ENCODE measurements at places on chromosomes 5 and 9.

DNA sequence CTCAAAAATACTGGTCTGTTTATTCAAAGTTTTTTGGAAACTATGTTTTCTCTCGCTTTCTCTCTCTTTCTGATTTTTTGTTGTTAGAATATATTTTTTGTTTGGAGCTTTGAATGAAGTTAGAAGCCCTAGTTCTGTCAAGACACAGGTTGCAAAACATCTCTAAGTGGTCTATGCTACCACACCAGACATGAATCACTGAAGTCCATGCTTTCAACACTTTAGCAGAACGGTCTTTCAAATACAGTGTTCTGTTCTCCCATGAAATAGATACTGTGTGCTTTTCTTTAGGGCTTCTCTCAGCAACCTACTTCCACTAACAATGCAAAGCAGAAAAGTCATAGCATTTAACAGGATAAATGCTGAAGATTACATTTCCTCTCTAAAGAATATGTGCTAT lies 392.5 kb downstream of the TMEM167A start:
- no peak for DNase-seq

GRCh38 chr9:116060631-116061030 lies 93.0 kb upstream of the PAPPA start:
- DNase-seq = no peak

DNA sequence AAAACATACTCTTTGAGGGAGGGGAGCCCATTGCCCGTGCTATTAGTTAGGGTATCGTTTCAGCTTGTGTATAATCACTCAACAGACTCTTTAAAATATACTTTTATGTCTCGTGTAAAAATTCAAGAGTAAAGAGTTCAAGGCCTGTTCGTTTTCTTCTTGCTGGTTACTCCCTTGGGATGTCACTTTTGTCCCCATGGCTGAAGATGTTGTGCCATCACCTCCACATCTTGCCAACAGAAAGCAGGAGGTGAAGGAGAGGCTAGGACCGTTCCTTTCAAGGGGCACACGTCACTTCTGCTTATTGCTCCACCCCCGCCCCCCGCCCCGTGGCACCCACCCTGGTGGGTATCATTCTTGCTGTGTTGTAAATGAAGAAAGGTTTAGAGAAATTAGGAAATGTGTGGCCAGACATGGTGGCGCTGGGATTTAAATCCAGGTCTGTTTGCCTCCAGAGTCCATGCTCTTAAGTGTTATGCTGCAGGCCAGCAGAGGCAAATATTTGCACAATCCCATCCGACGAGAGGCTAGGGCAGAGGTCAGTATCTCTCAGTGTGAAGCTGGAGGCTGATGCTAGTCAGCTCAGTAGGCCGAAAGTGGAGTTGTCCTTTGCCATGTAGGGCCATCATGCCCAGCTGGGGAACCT lies 3.0 kb downstream of the MLANA start:
- no peak for DNase-seq

DNA sequence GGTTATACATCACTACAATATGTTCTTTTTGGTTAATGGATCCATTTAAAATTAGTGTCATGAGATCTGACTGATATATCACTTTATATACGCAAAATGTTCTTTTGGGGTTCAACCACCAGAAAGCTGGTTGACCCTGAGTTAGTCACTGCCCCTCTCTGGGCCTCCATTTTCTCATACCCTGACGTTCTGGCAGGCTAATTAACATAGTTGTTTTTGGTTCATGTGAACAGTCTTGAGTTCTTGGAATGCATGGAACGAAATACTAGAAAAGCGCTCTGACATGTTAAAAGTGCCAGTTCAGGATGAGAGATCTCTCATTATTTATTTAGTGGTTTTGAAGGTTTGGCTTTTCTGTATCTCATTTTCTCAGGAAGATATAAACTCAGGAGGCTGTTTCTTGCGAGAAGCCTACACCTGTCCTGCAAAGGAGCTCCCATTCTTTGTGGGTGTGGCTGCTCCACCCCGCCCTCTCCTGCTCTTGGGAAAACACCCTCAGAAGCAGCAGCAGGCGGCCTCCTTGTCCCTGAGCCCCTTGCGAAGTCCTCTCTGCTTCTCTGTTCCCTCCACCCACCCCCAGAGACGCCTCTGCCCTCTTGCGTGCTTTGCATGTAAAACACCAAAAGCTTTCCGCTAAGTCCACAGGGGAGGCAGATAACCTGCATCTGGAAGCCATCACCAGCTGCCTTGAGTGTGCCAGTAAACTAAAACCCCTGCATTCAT lies 302.4 kb upstream of the PANK3 start:
- DNase-seq = no peak

DNA sequence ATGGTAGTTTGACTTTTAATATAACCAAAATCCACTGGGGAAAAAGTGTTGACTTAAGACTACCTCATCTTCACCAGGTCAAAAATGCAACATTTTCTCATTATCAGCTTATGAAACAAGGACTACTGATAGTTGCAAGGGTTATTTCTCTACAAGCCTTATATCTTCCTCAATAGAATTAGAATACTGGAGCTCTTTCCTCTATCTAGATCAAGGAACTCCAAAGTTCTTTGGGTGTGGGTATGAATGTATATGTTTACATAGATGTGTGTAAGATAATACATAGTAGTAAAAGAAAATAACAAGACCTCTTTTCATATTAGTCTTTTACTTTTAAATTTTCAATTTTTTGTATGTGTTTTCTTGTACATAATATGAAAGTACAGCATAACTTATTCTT lies 244.5 kb downstream of the MLLT3 start:
- no peak for DNase-seq

GRCh38 chr9:135104761-135105160 lies 17.3 kb downstream of the OLFM1 start:
- DNase-seq = no peak

DNA sequence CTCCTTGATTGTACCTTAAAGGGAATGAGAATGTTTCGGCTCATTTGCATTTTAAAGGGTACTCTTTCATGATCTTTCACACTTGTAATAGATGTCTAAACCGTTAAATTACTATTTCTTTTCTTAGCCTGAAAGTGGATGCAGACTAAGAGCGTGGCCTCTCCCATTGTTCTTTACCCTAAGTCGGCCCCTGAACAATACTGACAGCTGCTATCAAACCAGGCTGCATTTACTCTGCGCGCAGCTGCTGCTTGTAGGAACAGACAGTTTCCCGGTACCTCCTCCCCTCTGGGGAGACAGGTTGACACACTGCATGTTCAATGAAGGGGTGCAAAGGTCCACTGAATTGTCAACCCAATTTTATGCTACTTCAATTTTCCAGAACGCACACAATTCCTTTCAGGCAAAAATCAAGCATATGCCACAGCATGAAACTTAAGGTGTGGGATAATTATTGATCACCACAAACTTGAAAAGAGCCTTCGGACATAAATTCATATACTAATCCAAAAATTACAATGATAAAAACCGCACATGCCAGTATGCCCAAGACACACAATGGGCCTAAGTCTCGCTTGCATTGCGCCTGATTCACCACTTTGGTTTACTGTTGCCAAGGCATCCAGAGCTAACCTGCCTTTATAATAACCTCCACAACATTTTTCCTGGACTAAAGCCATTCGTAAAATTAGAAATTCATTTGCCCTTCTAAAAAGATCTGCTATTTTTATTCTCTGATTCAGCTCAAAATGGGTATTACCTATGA lies 39.7 kb downstream of the TLE1 start:
- no peak for DNase-seq

- no peak for DNase-seq
Observed at GRCh38 chr5:173328844-173329490, 753 bp upstream of the STC2 start.

DNA sequence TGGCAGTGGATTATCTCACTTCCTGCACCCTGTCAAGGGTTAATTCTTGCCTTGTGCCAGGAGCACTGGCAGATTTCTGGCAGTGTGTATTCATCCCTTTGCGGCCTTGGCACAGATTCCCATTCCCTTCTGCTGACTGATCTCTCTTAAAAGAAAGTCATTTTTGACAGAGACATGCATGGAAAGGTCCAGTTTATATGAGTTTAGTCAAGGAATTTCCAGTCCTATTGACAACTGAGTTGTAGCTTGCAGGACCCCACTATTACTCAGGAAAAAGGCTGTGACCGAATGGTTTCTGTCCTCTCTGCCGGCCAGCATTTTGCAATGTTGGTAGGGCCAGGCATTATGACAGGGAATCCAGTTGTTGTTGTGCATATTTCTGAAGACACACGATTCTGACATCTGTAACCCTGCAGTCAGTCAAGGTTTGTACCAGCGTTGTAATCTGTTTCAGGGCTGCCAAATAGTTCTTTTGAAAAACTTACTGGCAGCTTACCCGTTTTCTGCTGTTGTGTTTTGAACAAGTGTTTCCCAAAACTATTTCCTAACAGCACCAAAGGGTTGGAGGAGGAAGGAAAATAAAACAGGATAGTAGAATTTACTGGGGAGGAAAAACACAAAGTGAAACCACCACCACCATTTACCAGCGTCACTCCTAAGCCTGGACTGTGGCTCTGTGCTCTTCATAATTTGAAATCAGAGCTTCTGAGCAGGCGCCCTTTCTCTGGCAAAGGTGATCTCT lies 243.4 kb upstream of the KLF4 start:
- no peak for DNase-seq

- no peak for DNase-seq
Observed at GRCh38 chr9:98369896-98370295, 114.4 kb upstream of the TBC1D2 start.

- no peak for DNase-seq
Observed at GRCh38 chr5:89844548-89844947, 565.0 kb downstream of the CETN3 start.

DNA sequence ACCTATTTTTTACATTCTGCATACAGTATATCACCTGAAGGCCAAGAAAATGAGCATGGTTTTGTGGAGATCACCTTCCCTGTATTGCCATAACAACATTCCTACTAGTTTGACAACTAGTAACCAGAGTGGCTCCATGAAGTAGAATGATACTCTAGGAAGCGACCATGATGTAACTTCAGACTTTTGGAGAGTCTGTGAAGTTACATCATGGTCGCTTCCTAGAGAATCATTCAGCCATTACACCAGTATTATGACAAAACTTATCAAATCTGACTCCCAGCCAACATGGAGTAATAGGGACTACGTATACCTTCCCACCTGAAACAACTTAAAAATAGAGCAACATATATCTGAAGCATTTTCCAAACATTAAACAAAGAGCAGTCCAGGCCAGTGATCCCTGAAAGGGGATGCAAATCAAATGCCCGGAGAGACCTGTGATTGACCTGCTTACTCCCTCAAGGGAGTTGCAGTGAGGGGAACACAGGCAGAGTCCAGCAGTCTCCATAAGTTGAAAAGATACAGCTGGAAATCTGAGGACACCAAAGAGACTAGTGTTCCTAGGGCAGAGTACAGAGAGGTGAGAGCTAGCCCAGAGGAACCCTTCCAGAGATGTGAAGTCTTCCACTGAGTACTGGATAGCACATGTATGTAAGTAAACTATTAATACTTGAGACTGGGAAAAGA lies 7.8 kb downstream of the ECM2 start:
- no peak for DNase-seq

DNA sequence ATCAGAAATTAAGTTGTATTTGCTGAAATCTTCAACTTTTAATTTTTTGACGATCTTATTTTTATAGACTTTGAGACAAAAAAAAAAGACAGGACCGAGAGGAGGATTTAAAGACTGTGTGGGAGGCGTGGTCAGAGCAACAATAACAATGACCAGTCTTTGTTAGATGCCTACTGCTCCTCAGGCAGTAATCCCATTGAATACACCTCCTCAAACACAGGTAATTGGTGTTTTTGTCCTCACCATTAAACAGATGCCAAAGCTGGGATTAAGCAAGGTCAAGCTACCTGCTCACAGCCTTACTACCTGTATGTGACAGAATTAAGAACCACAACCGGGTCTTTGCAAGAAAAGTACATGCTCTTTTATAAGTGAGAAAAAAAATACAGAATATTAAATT lies 233.3 kb upstream of the GRAMD2B start:
- no peak for DNase-seq

DNA sequence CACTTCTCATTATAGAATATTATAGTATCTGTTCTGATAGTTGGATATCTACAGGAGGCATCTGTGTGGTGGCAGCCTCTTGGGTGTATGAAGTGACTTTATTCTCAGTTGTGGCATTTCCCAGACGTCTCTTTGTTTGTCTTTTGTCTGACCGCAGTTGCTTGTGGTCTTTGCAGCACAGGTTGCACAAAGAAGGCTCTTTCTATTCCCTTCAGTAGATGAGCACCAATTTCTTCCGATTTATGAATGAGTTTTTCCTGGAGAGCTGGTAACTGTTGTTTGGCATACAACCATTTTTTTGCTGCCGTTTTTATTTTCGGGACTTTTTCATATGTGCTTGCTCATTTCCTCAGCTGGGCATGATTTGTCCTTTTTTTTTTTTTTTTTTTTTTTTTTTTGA lies 56.4 kb upstream of the MYO10 start:
- DNase-seq = no peak

GRCh38 chr9:125965477-125965876 lies 218.3 kb downstream of the PBX3 start:
- no peak for DNase-seq

DNA sequence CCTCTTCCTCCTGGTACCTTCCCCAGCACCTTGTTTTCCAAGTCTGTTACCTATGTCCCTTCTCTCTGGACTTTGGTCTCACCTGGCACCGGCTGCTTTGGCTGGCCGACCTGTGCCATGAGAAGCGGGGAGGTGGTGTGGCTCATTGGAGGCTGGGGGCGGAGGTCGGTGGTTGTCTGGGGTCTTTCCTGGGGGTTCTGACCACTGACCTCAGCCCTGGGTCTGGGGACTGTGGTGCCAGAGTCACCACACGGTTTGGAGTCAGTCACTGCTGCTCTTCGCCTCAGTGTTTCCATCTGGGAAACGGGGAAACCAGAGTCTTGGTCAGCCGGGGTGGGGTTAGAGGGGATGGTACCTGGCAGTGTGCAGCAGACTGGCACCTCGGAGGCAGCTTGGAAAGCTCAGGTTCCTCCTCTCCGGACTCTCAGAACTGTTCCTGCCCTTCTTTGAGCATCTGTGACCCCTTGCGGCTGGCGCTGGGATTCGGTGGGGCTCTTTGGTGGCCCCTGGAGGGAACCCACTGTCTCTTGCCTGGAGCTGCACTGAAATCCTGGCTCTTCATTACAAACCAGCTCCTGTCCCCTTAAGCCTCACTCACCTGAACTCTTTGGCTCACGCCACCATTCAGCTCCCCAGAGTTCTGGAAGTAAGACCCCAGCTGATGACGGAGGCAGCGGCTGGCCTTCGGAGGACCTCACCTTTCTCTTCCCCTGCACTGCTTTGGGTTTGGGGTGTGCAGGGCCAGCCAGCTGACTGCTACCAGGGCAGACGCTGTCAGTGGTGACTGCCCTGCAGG lies 4.1 kb upstream of the RXRA start:
- DNase-seq = no peak

Measured in activated naive CD8-positive, alpha-beta T cell treated with anti-CD3 and anti-CD28 coated beads, Interleukin-2, amount 50 U/mL, for 16 hours (primary cell).